ENCODE measurements at places on chromosomes 4 and X.

DNA sequence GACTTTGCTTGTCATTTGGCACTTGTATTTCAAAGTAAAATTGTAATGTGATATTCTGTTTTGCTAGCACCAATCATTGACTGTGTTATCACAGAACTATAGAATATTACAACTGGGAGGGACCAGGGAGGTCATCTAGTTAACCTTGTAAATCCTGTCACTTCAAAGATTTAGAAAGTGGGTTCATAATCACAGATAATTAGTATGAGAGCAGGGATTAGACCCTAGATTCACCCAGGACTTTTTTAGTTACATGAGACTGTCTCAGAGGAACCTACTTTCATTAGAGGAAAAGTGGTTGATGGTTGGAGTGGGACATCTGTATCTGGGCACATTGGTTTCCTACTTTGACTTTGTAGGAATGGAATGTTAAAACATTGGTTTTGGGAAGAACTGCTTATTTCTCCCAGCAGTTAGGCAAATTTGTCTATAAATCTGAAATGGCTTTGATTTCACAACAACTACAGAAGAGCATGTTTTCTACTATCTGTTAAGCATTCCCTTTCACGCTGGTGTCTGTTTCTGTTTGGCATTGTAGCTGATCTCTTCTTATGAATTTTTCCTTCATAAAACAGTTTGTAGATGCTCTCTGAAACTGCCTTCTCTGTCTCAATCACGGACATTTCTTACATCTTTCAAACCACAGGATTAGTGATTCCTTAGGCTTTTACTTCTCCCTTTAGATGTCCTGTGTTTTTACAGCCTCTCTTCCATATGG lies 144.1 kb downstream of the DIPK2B start:
- DNase-seq = no peak

DNA sequence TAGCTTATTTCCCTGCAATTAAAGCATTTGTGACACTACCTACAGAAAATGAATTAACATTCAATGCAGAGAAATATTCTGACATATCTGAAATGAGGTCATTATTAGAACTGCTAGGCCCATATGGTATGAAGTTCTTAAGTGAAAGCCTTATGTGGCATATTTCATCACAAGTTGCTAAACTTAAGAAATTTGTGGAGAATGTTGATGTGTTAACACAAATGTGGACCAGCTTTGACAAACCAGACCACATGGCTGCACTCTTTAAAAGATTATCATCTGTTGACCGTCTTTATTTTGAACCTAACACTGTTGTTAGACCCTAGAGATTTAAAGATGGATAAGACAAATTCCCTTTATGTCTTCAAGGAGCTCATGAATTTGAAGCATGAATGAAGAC lies 1024.1 kb downstream of the RPA4 start:
- DNase-seq = no peak

DNA sequence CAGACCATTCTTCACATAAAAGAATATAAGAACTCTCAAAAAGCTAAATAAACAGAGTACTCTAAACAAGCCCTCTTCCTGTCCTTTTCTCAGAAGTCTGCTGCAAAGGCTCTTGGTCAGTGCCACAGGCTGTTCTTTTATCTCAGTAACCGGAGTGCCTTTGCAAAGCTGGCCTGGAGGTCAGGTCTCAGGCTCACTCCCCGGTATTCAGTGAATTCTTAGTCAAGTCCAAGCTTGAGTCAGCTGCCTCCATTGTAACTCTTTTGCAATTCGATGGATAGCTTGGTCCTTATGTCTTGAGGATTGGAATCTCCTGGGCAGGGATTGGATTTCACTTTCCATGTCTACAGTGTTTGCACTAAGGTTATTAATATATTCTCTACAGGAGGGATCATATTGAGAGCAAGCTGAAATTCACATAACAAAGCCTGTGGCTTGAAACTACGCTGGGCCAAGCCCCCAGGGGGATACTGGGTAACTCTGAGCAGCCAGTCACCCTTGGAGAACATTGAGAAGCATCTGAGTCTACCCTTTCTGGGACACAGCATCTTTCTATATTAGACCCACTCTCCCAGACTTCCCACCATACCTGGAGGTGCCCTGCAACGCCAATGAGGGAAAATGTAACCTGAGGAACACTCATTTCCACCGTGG lies 10.0 kb upstream of the HS6ST2 start:
- DNase-seq = no peak

DNA sequence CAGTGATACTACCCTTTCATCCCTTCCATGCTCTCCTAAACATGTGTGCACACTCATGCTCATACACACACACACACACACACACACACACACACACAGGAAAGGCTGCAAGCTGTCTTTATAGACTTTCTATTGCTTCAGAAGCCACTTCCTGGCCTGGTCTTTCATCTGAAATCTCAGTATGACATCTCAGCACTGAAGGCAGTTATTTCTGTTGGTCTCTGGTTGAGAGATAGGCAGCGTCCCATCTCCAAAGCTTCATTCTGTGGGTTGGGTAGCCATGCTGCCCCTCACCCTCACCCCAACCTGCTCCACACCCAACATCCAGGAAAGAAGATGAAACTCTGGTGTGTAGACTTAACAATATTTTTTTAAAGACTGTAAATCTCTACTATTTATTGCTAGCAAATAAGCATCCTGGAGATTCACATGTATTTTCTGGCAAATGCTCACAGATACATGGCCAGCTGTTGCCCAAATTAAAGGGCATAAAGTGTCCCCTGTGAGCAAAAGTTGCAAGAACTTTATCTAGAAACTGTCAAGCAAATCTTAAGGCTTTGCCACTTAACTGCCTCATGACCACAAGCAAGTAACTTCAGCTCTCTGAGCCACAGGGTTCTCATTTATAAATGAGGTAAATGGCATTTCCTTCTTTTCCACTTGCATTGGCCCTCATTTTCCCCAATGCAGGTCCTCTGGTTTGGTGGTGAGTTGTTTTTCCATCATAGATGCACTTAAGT lies 189.8 kb upstream of the AFF2 start:
- no peak for DNase-seq

DNA sequence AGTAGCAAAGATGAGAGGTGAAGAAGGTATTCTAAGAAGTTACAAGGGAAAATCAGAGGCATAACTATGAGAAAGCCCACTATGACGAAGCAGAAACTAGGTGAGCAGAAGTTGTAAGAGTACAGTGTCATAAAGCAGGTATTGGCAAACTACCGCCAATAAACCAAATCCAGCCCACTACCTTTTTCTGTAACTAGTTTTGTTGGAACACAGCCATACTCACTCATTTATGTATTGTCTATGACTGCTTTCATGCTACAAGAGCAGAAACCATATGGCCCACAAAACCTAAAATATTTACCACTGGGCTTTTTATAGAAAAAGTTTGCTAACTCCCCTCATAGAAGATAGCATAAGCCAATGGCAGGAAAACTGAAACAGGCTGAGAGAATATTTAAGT lies 31.8 kb upstream of the ZCCHC13 start:
- no peak for DNase-seq

Measured in NCI-H446 (cell line).